Activated T-cell treated with anti-CD3 and anti-CD28 coated beads, Interleukin-2, amount 50 U/mL, for 72 hours (primary cell): ENCODE measurements at places on chromosomes 16 and 17. TPM values are rescaled to one million over a fixed set of nuclear protein-coding genes. Genes with fewer than 3 reads are reported as not detected.

GRCh38 chr16:31192856-31193642 lies 9.5 kb downstream of the PYCARD start:
- DNase-seq, result no peak

- DNase-seq, result no peak
Measured at GRCh38 chr16:48961546-48961945, 320.1 kb downstream of the CBLN1 start.

DNA sequence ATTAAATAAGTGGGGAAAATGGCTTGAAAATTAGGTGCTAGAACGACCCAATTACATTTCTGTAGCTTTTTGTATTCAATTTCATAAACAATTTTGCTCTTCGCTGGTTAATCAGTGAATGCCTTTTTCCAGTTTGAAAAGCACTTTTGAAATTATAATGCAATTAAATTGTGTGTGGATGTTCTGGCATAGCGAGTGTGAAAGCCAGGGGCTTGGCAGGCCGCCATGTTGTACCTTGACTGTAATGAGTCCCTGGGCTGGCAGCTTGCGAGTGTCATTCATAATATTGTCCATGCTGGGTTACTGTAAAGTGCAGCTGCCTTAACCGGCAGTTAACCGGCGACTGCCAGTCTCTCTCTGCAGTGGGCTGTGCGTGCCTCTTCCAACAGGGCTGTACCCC lies 177.8 kb downstream of the CCDC182 start:
- no peak for DNase-seq

DNA sequence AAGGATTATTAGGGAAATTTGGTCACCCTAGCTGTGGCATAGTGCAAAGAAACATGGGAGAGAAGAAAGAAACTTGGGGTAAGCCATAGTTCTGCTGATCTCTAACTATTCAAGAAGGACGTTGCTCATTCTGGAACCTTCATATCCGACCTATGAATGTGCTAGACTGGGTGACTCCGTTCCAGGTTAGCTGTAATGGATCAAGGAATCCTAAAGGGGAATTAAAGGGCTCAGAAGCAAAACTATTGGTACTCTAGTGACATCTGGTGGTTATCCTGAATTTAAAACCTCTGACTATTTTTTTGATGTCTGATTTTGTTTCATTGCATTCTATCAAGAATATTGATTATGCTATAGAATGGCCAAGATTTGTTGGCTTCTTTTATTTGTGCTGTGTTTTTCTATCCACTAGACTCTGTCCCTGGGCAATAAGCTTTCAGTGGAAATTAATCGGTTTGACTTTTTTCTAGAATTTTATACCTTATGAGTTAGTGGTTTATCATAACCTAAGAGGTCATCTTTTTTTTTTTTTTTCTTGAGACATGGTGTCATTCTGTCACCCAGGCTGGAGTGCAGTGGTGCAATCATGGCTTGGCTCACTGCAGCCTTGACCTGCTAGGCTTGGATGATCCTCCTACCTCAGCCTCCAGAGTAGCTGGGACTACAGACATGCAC lies 19.5 kb downstream of the PCTP start:
- no peak for DNase-seq

- DNase-seq, result no peak
Measured at GRCh38 chr16:31404353-31405064, 11.4 kb downstream of the ITGAD start.

DNA sequence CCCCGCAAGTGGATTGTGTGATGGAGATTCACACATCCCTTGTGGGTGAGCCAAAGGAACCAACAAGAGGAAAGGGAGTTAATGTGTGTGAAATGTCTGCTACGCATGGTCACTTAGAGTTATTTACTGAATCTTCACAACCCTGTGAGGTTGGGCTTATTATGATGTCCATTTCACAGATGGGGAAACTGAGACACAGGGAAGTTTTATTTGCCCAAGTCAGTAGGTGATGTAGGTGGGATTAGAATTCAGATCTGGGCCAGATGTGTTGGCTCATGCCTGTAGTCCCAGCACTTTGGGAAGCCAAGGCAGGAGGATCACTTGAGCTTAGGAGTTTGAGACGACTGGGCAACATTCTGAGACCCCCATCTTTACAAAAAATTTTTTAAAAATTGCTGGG lies 11.6 kb upstream of the DLX4 start:
- DNase-seq, result no peak

DNA sequence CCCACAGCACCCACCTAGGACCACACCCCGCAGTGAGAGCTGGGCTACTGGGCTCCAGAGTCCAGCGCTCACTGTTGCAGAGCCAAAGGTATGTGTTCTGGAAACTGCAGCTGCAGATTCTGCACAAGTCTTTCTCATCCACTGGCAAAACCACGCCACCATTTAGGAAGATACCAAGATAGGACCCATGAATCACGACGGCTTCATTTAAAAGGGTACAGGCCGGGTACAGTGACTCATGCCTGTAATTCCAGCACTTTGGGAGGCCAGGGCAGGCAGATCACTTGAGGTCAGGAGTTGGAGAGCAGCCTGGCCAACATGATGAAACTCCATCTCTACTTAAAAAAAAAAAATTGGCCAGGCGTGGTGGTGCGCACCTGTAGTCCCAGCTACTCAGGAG lies 18.8 kb downstream of the FOXF1 start:
- DNase-seq, result no peak

DNA sequence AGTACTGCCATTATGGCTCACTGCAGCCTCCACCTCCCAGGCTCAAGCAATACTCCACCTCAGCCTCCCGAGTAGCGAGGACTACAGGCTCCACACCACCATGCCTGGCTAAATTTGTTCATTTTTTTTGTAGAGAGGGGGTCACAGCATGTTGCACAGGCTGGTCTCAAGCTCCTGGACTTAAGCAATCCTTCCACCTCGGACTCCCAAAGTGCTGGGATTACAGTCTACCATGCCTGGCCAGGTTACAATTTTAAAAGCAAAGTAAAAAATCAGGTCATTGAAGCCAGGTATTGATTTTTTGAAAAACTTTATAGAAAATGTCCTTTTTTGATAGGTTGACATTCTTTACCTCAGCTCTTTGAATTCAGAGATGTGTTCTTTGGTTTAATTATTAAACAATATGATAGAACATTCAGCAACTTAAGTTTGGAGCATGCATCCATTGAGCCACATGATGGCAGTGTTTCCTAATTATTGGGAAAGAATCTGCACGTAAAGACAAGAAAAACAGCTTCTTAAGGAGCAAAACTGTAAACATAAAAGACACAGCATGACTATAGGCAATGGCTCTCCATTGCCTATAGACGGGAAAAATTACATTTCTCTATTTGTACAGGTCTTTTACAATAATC lies 1.7 kb upstream of the SLC16A11 start:
- DNase-seq, result peak; percentile 37

GRCh38 chr16:25224731-25225319 lies 8.1 kb downstream of the AQP8 start:
- no peak for DNase-seq

DNA sequence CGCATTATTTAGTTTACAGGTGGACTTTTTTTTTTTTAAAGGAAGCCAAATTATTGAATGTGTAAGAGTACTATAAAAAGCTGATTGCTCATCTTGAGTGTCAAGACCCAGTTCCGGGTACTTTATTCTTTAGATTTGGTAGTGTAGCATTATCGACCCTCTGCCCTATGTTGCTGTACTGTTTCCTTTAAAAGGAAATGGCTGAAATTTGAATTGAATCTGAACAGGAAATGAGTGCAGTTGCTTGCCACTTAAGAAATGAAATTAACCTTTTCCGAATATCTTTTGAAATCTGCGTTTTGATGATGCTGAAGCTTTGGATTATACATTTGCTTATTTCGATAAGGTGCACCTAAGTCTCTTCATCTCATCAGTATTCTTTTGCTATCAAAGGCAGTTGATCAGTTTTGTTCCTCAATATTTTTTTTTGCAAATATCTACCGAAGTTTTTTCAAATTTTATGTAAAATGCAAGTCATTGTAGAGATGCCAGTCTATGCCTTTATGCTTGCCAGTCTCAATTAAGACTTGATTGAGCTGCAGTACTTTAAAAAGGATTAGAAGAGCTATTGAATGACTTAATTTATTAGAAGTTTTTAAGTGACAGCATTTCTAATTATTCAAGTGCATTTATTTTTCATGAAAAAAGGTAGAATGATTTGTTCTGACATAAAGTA lies 1.8 kb downstream of the GGNBP2 start:
- no peak for DNase-seq

DNA sequence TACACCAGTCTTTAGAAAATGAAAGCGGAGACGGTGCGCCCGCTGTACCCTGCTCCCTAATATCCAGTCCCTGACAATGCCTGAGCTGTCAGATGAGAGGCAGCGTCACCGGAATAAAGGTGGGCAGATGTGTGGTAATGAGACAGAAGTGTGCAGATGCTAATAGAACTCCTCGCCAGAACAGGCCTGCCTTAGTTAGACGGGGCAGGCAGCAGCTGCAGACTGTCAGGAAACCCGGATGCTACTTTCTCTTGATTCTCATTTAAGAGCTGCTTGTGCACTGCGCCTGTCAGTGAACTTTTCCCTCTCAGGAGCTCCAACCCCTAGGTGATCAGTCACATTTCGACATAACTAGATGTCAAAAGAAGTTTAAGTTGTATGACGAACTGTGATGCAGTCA lies 221.8 kb upstream of the IRX3 start:
- no peak for DNase-seq

- no peak for DNase-seq
Measured at GRCh38 chr16:60302676-60303075, 1568.6 kb upstream of the GOT2 start.

GRCh38 chr16:4389051-4389955 lies 17.7 kb downstream of the VASN start:
- no peak for DNase-seq

GRCh38 chr16:21253470-21253869 lies 20.0 kb downstream of the ANKS4B start:
- no peak for DNase-seq

- DNase-seq, result peak; percentile 77
Measured at GRCh38 chr17:78421534-78422266, 43.3 kb downstream of the PGS1 start.

DNA sequence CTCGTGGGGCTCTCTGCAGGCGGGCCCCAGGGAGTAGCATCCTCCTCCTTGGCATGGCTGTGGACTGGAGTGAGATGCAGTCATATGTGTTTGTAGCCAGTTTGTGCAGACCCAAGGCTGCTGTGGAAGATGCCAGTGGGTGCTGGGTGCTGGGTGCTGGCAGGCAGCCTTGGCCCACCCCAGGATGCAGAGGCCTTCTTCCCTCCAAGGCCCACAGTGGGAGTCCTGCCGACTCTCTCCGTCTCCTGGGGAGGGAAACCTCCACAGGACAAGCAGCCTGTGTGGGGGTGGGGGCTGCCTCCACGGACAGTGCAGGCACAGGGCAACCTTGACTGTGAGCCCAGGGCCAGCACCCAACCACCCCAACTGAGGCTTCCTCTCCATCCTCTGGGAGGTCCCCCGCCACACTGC lies 13.8 kb upstream of the TMEM92 start:
- no peak for DNase-seq

GRCh38 chr17:59287452-59287851 lies 44.0 kb upstream of the YPEL2 start:
- no peak for DNase-seq

GRCh38 chr17:3981455-3981854 lies 17.2 kb upstream of the ATP2A3 start:
- no peak for DNase-seq

DNA sequence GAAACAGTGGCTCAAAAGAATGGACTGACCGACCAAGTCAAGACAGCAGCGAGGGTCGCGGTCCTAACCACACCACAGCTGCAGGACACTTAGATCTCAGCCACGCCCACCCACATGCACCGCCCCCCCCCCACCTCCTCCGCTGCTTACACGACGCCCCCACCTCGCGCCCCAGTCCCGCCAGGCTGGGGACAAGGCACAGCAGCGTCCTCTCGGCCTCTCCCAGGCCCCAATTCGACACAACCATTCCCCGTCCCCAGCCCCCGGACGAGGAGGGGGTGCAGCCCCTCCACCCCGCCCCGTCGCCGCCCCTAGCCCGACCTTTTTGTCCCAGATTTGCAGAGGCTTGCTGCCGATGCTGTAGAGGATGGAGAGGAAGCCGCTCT lies 477 bp downstream of the CFAP20 start:
- no peak for DNase-seq

GRCh38 chr17:2952174-2952845 lies 111.1 kb downstream of the OR1D5 start:
- no peak for DNase-seq

DNA sequence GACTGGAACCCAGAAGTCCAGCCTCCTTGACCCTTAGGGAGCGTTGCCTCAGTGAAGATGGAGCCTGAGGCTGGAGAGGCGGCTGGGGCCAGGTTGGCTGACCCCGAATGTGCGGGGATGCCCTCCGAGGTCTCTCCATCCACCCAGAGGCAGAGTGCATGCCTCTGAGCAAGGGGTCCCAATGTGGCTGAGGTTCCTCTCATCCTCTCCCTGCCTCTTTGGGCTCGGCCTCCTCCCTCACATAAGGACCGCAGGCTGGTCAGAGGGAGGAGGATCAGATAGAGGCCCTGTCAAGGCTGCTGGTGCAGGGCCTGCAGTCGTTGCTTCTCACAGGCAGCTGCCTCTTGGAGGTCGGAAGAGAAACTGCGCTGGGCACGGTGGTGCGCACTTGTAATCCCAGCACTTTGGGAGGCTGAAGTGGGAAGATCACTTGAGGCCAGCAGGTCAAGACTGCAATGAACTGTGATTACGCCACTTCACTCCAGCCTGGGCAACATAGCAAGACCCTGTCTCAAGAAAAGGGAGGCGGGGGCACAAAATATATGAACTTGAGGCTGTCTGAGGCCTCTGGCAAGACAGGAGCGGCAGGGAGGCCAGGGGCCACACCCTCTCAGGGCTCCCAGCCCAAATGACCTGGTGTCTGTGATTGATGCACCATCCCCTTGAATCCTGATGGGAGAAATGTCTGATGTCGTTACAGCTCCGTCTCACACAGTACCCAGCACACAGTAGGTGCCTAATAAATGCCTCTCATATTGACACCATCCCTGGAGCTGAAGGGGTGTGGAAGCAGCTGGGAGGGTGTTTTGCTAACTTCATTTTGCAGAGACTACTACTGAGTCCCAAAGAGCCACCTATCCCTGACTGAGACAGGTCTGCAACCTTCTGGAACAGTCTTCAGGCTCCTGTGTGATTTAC lies 220.1 kb upstream of the GSE1 start:
- DNase-seq, result no peak

- DNase-seq, result no peak
Measured at GRCh38 chr16:78256686-78257375, 157.4 kb downstream of the WWOX start.

- DNase-seq, result no peak
Measured at GRCh38 chr17:69879576-69879975, 195.4 kb upstream of the KCNJ16 start.

The KRT25 gene
- total RNA-seq, result not detected

The TRAF4 gene
- total RNA-seq, result 145 TPM

The C16orf96 gene
- 0.55 TPM for total RNA-seq

The GPRC5B gene
- not detected for total RNA-seq

The NOD2 gene
- total RNA-seq, result 13.0 TPM

The PDILT gene
- total RNA-seq, result not detected

The CTRB1 gene
- not detected for total RNA-seq

The NPIPB6 gene
- 3.9 TPM for total RNA-seq

The ITGB4 gene
- 3.5 TPM for total RNA-seq

The ZNF19 gene
- total RNA-seq, result 4.5 TPM

The ECI1 gene
- 101 TPM for total RNA-seq

The KRT16 gene
- total RNA-seq, result not detected

The PSMC5 gene
- total RNA-seq, result 161 TPM

The HSD3B7 gene
- 2.4 TPM for total RNA-seq

The TEKT3 gene
- total RNA-seq, result not detected

The UMOD gene
- total RNA-seq, result not detected

The EVPLL gene
- total RNA-seq, result not detected

The RNF157 gene
- total RNA-seq, result 100 TPM
